Activated CD8-positive, alpha-beta T cell treated with anti-CD3 and anti-CD28 coated beads for 36 hours (primary cell): ENCODE measurements at places on chromosomes 1 and 21.

- DNase-seq, result no peak
Observed at GRCh38 chr21:45499970-45500577, 42.2 kb downstream of the SLC19A1 start.

- DNase-seq, result no peak
Observed at GRCh38 chr21:45250914-45251634, 36.6 kb downstream of the POFUT2 start.

GRCh38 chr1:42089246-42089645, 64.0 kb upstream of the GUCA2B start:
- no peak for DNase-seq

- no peak for DNase-seq
Observed at GRCh38 chr1:150227228-150227627, 8.7 kb downstream of the ANP32E start.

DNA sequence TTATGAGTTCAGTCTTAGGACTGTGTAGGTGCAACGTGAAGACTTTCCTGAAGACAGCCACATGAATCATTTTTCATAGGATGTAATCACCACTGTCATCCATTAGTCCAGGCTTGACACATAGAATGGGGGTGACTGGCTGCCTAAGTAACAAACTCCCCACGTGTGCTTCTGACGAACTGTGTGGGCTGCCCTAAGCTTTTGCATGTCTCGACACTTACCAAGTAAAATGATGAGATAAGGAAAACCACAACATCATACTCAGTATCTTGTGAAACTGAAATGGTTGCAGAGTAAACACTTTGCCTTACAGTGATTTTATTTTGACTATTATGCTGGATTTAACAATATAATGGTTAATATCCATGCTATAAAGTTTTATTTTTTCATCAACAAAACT, 19.5 kb downstream of the ERG start:
- DNase-seq, result peak; percentile 28

DNA sequence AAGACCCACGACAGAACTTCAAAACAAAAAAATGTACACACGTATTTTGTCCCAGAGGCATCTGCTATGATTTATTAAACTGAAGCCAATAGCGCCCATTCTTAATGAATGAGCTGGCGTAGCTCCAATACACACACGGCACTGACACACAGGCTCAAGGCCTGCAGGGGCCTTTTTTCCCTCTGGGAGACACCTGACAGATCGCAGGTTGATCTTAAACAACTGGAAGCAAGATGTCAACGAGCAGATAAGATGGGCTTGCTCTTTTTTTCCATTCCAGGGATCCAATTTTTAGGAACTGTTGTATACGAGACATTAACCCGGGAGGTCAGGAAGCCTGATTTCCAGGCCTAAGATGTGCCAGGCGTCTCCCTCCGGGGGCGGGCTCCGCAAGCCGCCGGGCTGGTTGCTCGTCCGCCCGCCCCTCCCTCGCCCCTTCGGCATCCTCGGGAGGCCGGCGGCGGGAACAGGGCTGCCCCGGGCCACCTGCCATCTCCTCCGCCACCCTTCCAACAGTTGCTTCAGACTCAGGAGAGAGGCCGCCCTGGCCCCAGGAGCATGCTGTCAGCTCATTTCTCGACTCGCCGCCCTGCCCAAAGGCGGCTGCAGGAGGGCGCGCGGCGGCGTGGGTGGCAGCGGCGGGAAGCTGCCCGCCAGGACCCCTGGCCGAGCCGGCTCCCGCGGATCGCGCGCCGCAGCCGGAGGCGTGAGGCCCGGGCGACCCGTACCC, 735 bp downstream of the TTC13 start:
- DNase-seq, result peak; percentile 47

DNA sequence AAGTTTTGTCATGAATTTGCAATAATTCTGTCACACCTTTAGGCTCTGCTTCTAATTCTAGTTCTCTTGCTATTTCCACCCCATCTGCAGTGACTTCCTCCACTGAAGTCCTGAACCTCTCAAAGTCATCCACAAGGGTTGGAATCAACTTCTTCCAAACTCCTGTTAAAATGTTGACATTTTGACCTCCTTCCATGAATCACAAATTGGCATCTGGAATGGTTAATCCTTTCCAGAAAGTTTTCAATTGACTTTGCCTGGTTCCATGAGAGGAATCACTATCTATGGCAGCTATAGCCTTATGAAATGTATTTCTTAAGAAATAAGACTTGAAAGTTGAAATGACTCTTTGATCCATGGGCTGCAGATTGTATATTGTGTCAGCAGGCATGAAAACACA, 19.7 kb upstream of the SFT2D2 start:
- DNase-seq, result no peak

GRCh38 chr1:9890224-9890731, 19.8 kb downstream of the CTNNBIP1 start:
- DNase-seq, result no peak

GRCh38 chr1:20720631-20721091, 2.9 kb upstream of the KIF17 start:
- no peak for DNase-seq

DNA sequence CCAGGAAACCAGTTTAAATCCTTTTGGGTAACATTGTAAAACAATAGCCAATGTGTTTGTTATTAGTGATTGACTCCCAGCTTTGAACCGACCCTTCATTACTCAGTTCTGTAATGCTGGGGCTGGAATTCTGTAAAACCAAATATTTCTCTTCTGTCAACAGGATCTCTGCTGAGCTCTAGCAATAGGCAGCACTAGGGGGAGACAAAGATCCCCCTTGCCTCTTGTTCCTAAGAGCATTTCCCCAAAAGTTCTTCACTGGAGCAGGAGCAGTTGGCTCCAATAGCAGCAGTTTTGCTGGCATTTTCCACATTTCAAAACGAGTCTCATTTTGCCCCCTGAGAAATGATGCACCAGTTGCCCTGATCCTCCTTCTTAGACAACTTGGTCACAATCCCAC, 1671.1 kb downstream of the MRPL39 start:
- DNase-seq, result peak; percentile 18

DNA sequence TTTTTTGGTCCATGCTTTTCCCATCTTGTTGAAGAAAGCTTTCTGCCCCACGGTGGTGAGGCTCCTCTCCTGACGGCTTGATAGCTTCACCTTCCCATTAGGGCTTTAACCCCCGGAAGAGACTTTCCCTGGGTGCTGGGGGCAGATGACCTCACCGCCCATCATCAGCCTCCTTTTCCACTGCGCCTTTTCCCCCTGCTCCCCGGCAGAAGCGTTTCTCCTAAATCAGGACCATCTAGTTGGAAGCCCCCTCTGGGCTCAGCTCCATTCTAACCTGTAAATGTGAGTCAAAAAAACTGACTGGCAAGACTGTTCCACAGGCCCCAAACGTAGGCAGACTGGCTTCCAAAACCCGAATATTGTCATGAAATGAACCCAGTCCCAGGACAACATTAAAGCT, 6.7 kb downstream of the POFUT2 start:
- no peak for DNase-seq

GRCh38 chr1:165138960-165139359, 217.6 kb downstream of the LMX1A start:
- DNase-seq, result no peak

DNA sequence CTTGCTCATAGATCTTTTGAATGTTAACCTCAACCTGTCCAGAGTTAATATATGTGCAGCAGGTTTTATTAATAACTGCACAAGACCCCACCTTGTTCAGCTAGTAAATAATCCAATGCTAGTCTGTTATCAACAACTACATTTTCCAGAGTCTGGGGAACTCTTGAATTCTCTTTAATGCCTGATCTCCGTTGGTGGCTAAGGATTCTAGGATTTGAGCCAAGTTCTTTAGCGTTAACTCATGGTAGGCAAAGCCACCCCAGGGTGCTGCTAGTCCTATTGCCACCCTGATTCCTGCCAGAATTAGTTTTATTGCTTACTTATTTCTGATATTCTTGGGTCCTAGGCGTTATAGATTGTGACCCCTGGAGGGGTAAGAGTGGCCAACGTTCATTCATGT, 12.8 kb downstream of the BACE2 start:
- no peak for DNase-seq

GRCh38 chr1:203088441-203088840, 2.6 kb upstream of the MYOG start:
- no peak for DNase-seq

GRCh38 chr1:29176576-29176975, 5.1 kb downstream of the SRSF4 start:
- no peak for DNase-seq

DNA sequence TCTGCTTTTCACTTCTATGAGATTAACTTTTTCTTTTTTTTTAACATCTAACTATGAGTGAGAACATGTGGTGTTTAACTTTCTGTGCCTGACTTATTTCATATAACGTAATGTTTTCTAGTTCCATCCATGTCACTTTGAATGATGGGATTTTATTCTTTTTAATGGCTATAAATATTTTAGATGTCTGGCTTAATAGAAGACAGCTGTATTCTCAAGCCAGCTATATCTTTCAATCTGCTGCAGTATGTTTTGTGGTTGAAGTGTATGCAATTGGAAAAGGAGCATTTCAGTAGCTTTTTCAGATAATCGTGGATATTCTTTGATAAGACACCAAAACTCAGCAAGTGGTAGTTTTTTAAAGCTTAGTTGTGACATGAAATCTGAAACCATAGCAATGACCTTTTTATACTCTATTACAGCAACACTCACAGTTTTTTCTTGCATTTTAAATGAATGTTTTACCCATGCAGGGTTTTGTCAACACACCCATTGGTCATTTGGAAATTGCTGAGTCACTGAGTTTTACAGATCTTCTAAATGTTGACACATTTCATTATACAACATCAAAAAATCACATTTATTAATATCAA, 5.7 kb upstream of the SVBP start:
- no peak for DNase-seq

DNA sequence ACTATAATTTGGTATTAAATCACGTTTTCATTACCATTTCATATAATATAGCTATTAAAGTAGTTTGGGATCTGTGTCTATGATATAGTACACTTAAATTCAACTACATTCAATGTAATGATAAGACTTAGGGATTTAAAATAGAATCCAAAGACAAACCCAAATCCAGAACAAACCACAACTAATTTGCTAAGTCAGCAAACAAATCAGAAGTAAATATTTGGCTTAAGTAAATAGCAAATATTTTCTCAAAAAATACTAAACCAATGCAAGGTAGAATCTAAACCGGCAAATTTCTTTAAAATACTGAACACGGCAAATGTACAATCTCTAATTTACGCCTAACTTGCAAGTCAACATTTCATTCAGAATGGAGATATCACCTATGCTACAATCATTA, 16.8 kb downstream of the YY1AP1 start:
- no peak for DNase-seq

GRCh38 chr21:27564684-27565301, 597.9 kb upstream of the ADAMTS5 start:
- DNase-seq, result peak; percentile 32

DNA sequence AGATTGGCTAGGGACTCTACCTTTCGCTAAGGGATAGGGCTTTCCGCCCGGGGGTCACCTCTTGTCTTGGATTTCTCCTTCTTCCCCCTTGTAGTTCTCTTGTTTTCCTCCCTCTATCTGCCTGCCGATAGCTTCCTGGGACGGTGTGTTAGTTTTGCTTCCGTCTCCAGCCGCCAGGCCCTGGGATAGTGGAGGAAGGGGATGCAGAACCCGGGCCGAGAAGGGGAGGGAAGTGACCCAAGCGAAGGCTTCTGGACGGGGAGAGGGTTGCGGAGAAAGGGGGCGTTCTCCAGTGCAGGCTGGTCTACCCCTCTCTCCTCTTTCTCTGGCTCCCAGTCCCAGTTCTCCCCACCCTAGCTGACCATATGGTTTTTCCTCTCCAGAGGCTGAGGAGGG, 871 bp downstream of the TUFT1 start:
- DNase-seq, result no peak

- DNase-seq, result no peak
Observed at GRCh38 chr1:184408580-184408979, 21.8 kb downstream of the C1orf21 start.

- DNase-seq, result no peak
Observed at GRCh38 chr1:96962751-96963211, 241.2 kb downstream of the PTBP2 start.

GRCh38 chr1:94416901-94417727, 1.1 kb upstream of the ABCD3 start:
- DNase-seq, result no peak
